Hypothalamus (tissue), 51 donors: ENCODE measurements at places on chromosomes 6 and 20.

DNA sequence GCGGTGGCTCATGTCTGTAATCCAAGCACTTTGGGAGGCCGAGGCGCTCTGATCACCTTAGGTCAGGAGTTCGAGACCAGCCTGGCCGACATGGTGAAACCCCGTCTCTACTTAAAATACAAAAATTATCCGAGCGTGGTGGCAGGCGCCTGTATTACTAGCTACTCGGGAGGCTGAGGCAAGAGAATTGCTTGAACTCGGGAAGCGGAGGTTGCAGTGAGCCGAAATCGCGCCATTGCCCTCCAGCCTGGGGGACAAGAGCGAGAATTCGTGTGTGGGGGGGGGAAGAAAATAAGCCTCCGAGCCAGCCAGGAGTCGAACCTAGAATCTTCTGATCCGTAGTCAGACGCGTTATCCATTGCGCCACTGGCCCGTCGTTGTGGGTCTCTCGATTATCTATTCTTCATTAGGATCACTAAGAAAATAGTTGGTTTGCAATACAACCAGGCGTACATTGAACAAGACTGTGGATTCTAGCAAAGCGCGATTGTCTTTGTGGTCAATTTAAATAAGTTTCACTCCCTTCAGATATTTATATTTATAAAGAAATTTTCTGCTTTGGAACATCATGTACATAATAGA, 33.9 kb upstream of the PRSS16 start:
- DNase-seq, result no peak

GRCh38 chr6:69706724-69707123, 90.1 kb downstream of the LMBRD1 start:
- DNase-seq, result no peak

GRCh38 chr6:135233686-135234491, 52.8 kb downstream of the MYB start:
- no peak for DNase-seq

DNA sequence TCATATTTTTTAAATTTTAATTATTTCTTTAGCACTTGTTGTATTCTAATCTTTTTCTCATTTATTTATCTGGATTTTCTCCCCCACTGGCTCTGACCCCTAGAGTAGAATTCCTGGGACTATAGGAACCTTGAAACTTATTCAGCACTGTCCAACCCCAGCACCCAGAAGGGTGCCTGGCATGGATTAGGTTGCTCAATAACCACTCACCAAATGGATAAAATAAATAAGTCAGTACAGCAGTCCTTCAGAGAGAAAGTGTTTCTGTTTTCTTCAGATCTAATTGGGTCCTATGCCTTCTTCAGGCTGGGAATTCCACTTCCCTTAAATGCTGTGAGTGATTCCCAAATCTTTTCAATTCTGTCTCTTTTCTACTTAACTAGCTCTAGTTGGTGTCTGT, 206.2 kb downstream of the PTPRK start:
- no peak for DNase-seq

- no peak for DNase-seq
These were observed 295.8 kb downstream of the BCKDHB start for GRCh38 chr6:80402266-80402665.

DNA sequence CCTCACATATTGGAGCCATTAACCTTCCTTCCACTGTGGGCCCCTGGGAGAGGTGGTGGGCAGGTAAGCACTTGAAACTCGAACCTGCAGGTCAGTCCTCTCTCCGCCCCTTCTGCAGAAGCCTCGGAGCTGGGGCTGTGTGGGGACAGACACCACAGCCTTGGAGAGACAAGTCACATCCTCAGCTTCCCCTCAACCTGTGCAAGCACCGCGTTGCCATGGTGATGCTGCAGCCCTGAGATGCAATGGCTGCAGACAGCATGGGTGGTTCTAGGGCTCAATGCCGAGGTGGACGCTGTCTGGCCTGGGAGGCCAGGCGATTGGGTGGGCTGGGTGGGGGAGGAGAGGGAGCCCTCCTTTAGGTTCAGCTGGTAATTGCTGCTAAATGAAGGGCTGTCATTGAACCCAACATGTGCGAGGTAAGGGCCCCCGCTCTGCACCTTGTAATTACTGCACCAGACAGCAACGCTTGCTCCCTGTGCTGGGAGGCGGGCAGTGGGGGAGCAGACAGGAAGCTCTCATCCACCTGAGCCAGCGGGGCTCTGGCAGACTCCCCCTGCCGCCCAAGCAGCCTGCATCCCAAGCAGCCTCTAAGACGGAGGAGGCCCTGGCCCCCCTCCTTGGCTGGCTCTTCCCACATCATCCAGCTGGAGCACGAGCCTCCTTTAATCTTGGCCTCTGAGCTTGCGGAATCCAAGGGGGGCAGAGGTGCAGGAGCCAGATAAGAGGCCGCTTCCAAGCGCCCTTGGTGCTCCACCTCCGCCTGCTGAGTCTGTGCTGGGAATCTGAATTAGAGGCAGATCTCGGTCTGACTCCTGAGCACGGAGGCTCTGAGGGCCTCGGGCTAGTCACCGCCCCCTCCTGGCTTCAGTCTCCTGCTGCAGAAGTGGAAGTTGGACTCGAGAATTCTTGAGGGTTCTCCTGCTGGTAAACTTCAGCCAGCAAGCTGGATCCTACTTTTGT, 39.8 kb upstream of the CDH22 start:
- DNase-seq, result no peak

DNA sequence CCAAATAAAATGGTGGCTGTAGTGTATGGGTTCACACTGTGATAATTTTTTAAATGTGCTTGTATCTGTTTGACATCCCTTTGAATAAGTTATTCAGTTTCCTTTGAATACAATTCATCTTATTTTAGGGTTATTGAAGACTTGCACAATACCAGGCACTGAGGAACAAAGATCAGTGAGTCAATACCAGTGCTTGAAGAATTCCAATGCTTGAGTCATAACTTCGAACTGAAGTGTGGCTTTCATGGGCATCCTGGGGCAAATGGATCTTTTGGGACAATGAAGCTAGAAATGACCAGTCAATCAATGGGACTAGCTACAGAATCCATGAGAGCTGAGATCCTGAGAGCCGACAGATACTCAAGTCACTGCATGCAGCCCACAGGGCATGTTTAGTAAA, 349.9 kb upstream of the FLRT3 start:
- no peak for DNase-seq

- DNase-seq, result peak; percentile 72
These were observed at the start of gene MTO1 for GRCh38 chr6:73461537-73462350. Gene MTO1 (plus strand): TSS chr6:73461737. CDS start chr6:73461855, 118 bp downstream.

- peak; percentile 52 for DNase-seq
These were observed 65.7 kb downstream of the PSMG4 start for GRCh38 chr6:3324262-3324942.

DNA sequence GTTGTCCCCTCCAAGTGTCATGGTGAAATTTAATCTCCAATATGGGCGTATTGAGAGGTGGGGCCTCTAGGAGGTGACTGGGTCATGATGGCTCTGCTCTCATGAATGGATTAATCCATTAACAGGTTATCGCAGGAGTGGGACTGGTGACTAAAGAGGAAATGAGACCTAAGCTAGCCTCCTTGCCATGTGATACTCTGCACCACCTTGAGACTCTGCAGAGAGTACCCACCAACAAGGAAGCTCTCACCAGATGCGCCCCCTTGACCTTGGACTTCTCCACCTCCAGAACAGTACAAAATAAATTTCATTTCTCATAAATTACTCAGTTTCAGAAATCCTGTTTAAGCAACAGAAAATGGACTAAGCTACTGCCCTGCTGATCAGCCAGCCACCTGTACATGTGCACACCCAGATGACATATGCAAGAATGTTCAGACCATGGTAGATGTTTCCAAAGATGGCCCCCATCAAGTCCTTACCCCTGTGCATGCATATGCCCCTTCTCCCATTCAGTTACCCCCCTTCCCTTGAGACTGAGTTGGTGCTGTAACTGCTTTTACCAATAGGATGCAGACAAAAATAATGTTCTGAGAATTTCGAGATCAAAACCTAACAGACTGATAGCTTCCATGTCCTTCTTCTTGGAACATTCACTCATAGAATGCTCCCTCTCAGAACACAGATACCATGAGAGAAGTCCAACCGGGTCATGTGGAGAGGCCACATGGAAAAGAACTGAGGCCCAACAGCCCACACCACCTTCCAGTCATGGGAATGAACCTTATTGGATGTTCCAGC, 28.4 kb downstream of the MAP3K5 start:
- DNase-seq, result no peak

DNA sequence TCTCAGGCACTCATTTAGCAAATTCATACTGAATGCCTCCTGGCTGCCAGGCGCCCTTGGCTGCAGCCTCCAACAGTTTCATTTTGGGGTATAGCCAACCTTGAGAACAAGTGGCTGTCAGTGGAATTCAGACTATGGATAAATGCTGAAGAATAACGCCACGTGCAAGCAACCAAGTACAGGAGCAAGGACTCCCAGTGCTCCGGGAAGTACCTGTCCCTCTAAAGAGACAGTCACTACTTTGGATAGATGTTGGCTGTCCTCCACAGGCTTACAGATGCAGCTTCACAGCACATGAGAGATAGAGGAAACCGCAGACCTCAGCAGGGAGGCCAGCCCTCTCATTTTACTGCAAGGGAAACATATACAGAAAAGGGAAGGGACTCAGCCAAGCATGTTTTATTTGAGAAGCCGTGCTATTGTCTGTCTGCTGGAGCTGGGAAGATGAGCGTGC, 658.2 kb downstream of the PTPRT start:
- no peak for DNase-seq

DNA sequence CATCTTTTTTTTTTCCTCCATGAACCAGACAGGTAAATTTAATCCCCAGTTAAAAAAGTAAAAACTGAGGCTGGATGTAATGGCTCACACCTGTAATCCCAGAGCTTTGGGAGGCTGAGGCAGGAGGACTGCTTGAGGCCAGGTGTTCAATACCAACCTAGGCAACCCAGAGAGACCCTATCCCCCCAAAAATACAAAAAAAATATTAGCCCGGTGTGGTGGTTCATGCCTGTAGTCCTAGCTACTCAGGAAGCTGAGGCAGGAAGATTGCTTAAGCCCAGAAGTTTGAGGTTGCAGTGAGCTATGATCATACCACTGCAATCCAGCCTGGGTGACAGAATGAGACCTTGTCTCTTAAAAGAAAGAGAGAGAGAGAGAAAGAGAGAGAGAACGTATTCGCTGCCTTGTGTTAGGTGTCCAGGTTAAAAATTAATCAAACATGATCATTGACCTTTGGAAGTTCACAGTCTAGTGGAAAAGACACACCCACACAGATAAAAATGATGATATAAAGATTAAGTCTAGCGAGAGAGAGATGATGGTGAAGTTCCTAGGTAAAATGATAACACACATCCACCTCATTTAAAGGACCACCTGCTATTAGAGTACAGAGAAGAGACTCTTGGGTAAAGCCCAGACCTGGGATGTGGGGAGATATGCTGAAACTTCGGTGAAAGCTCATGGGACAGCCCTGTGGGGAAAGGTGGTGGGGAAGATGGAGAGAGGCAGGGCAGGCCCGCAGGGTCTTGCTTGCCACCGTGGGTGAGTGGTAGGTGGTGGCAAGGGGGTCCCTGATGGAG, 4.8 kb upstream of the NHSL1 start:
- no peak for DNase-seq

- no peak for DNase-seq
These were observed 358.2 kb upstream of the ID4 start for GRCh38 chr6:19478992-19479391.

DNA sequence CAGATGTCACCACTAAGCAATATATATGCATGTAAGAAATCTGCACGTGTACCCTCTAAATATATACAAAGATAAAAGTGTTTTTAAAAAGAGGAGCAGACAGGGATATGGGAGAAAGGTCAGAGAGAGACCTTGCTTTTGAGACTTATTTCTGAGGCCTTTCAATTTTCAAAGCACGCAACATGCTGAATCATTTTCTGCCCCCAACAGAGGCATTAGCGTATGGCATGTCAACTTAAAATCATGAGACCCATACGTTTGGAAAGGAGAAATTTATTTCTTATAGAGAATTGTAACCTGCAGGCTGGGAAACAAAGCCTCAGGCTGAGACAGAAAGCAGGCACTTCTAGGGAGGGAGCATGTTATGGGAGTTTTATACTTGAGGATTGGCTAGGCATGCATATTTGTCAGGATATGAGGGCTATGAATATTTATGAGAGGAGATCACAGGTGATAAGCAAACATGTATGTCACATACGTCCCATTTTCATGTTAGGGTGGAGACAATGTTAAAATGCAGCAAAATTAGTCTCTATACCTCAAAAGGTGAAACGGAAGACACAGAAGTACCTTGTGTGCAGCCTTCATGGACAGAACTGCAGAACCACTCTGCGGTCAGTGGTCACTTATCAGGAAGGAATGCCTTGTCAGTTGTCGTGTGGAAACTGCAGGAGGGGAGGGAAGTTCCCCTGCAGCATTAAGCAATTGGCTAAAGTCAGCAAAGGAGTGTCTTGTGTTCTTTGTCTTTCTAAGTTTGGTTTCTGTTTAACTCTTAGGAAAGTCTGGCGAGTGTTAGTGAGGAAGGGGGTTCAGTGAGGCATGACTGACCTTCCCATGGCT, 6.3 kb upstream of the GABRR2 start:
- no peak for DNase-seq

GRCh38 chr6:29752451-29753308, 29.4 kb downstream of the HLA-F start:
- peak; percentile 68 for DNase-seq

DNA sequence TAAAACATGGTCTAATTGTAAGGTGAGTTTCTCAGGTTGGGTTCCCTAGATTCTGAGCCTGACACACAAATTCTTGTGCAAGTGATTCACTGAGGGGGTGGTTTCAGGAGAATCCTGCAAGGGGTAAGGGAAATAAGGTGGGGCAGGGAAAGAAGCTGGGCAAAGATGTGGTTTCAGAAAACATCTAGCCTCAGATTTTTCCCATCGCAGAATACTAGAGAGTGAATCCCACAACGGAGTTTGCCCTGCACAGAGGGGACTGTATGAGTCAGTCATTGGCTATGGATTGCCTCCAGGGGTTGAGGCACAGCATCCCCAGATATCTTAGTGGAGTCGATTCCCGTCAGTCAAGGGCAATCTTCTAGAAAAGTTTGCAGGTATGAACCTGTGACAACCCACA, 65.2 kb downstream of the PRL start:
- no peak for DNase-seq

DNA sequence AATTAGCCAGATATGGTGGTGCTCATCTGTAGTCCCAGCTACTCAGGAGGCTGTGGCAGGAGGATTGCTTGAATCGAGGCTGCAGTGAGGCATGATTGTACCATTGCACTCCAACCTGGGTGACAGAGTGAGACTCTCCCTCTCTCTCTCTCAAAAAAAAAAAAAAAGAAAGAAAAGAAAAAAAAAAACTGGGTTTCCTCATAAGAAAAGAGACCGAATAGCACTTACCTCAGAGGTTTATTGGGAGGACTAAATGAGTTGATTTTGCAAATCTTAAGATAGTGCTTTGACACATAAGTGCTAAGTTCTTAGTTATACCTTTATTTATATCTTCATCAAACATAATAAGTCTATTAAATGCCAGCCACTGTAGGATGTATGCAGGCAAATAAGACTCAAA, 6.3 kb downstream of the VWA7 start:
- DNase-seq, result no peak
